Midbrain (tissue), 1 donor: ENCODE measurements at places on chromosomes 5 and 9.

- DNase-seq, result peak; percentile 16
Measured at GRCh38 chr5:136734628-136735027, 369.3 kb upstream of the TRPC7 start.

DNA sequence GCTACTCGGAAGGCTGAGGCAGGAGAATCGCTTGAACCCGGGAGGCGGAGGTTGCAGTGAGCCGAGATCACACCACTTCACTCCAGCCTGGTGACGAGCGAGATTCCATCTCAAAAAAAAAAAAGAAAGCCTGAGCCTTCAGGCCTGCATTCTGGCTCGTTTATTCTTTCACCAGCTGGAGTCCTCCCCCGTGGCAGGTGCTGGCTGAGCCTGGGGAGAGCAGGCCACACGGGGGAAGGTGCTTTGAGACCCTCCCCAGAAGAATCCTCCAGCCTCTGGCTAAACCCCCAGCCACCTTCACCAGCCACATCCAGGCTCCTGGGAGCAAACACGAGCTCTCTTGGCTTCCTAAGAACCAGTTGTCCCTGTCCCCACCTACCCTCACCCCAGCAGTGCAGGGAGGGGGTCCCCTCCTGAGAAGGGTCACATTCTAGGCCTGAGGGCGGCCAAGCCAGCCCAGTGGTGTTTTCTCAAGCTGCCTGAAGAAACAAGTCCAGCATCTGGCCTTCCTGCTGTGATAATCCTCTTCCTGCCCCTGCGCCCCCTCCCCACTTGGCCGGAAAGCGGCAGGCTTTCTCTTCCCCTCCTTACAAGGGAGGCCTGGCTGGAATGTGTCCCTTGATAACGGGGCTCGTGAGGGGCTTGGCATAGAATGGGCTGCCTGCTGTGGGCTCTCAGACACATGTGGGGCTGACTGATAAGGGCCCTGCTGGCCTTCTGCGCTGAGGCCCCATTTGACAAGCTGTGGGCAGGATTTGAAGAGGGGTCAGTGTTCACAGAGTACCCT, 41.5 kb downstream of the PLPP7 start:
- DNase-seq, result no peak

DNA sequence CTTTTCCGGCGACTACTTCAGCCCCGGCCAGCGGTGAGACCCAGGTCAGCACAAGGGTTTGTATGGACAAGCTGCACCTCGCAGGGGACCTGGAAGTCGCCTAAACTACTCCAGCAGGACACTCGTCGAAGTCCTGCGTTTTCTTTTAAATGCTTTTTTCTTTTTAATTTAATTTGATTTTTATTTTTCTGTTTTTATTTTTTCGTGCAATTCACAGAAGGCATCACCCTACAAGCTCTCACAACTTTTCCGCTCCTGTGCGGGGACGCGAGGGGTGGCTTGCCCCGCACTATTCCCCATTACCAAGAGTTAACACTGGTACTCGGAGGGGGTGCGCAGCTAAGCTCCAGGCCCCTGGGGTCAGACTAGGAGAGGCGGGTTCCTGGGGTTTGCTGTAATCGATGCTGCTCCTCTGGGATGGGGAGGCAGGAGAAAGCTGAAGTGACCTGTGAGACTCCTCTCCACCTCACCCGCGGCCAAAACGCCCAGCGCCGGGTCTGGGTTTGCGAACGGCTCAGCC, 1.3 kb downstream of the EDIL3 start:
- DNase-seq, result no peak

- no peak for DNase-seq
Measured at GRCh38 chr5:153807801-153808200, 230.9 kb downstream of the FAM114A2 start.

- no peak for DNase-seq
Measured at GRCh38 chr9:86822006-86822801, 125.1 kb downstream of the GAS1 start.

- no peak for DNase-seq
Measured at GRCh38 chr5:124889486-124889825, 143.0 kb upstream of the ZNF608 start.

GRCh38 chr5:92544036-92544435, 1037.0 kb downstream of the NR2F1-AS1 start:
- DNase-seq, result no peak

- DNase-seq, result no peak
Measured at GRCh38 chr5:34523387-34523726, 132.8 kb upstream of the RAI14 start.

GRCh38 chr9:131650254-131650653, 89.6 kb downstream of the RAPGEF1 start:
- DNase-seq, result no peak
